G401 (cell line): ENCODE measurements at places on chromosomes 12 and 14. TPM values are rescaled to one million over a fixed set of nuclear protein-coding genes. Genes with fewer than 3 reads are reported as not detected.

Gene CLEC4C
- not detected in 2 replicates for total RNA-seq

DNA sequence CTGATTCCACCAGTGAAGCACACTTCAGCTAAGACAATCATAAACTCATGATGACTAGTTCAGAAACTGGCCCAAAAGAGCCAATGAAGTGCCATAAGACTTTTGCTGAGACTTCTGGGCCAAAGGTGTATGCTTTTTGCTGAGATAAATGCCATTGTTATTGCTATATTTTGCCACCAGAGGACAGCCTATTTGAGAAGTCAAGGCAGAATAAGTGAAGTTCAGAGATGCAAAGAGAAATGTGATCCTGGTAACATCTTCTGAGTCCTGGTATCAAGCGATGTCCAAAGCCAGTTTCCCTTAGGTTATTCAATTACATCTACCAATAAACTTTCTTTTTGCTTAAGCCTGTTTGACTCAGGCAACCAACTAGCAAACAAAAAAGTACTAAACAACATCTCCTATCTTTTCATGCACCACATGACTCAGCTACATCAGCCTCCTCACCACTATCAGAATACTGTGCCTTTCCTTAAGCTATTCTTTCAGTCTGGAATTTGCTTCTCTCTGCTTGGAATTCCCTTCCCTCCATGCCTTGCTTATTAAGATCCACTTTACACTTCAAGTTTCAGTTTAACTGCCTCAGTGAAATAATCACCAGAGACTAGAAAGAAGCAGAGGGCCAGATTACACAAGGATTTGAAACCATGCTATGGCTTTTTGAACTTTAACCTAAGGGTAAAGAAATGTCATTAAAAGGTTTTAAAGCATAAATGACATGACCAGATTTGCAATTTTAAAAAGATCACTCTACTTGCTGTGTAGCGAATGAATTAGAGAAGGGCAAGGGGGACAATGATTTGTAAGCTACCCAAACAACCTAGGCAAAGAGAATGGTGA, 14.0 kb downstream of the CRY1 start:
- DNase-seq = no peak

- DNase-seq = peak; percentile 53
These were observed 52.8 kb upstream of the SRSF5 start for GRCh38 chr14:69713993-69714679.

DNA sequence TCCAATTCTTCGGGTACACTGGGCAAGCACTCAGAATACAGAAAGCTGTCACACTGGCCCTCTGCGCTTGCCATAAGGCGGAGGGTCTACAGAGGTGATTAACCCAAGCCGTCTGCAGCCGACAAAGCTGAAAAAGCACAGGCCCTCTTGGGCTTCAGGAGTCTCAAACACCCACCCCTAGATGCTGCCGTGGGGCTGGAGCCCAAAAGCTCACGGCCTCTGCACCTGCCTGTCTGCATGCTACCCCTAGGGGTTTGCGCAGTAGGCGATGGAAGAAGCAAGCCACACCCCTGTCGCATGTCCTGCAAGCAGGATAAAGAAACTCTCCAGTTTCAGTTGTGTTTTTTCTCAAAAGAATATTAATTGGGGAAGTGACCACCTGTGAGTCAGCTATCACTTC, 118.8 kb upstream of the PLEKHA5 start:
- no peak for DNase-seq

Gene AJUBA
- total RNA-seq = 16.4 and 17.0 TPM in 2 replicates

GRCh38 chr12:69500631-69501030, 30.4 kb downstream of the FRS2 start:
- DNase-seq = no peak

DNA sequence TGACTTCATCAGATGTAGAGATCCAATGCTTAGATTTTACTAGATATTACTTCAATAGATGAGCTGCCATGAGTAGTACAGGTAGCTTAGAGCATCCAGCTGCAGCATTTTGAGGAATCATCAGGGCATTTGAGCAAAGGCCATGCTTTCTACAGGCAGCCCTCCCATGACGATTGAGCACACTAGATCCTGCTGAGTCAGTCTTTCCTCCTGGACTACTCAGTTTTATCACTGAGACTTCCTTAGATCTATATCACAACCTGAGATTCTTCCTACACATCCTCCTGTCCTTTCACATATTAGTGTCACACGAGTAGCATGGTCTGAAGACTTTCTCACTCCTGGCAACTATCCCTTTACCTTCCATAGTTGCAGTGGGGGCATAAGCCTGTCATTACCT, 1401.8 kb downstream of the FSCB start:
- DNase-seq = no peak

DNA sequence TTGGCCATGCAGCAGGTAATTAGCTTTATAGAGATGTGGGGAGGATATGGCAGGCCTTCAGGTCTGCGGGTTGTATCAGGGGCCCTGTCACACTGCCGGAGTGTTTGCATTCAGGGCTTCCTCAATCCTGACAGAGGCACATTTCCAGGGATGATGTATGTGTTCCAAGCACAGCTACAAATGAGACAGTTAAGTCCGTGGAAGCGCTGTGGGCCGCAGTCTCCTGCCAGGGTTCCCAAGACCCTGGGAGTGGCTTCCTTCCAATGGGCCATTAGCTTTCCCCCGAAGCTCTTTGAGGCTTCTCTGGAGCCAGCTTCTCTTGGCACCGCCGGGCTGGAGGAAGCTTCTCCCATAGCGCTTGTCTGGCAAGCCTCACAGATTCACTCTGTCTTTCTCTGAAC, 1524.7 kb upstream of the TMEM132C start:
- DNase-seq = peak; percentile 6

Gene ADAM20
- not detected in 2 replicates for total RNA-seq

Gene TTC9
- total RNA-seq = not detected in 2 replicates

- no peak for DNase-seq
These were observed 32.8 kb upstream of the C14orf180 start for GRCh38 chr14:104546591-104547309.

Gene CKAP4
- 50.9 and 54.4 TPM in 2 replicates for total RNA-seq

- no peak for DNase-seq
These were observed 32.3 kb upstream of the CLIP1 start for GRCh38 chr12:122454739-122455138.

Gene LYZ
- total RNA-seq = not detected in 2 replicates

Gene POTEG
- not detected in 2 replicates for total RNA-seq

Gene FOXG1
- 0.25 TPM in 1 of 2 replicates, not detected in the other for total RNA-seq
